Right ventricle myocardium inferior (tissue), 1 donor: ENCODE measurements at places on chromosomes 11 and 22. TPM values are rescaled to one million over a fixed set of nuclear protein-coding genes. Genes with fewer than 3 reads are reported as not detected.

The CBLIF gene
- not detected for total RNA-seq

DNA sequence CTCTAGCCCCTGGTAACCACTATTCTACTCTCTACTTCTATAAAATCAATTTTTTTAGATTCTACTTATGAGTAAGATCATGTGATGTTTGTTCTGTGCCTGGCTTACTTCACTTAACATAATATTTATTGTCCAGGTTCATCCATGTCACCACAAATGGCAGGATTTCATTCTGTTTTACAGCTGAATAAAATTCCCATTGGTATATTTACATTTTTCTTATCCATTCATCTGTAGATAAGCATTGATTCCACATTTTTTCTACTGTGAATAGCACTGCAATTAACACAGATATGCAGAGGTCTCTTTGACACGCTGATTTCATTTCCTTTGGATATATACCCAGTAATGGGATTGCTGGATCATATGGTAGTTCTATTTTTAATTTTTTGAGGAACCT, 15.8 kb downstream of the SLC25A17 start:
- DNase-seq: no peak

GRCh38 chr11:116421529-116422185, 351.1 kb downstream of the BUD13 start:
- no peak for DNase-seq

The IFITM2 gene
- 253 TPM for total RNA-seq

DNA sequence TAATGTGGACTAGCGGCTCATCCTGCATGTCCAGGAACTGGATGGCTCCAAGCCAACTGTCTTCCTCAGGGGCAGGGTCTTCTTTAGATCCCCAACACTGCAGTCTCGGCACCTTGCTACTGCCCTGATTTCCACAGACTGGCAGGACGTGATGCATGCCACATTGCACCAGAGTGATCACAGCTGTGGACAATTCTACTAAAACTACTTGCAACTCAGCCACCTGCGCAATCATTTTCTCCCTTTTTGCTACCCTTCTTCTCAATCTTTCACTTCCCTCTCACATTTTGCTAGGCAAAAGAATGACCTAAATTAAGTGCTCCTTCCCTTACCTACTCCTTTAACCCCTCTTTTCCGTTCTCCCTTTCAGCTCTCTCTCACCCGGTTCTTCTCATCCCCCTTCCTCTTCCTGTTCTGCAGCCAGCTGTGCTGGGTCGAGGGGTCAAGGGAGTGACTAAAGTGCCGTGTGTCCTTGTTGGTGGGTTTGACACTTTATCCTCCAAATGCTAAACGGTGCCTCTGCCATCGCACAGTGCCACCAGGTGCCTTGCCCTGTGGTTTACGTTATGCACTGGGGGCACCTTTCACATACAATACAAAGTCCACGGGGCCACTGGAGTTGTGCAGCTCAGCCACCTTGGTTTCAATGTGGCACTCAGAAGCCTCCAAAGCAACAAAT, 11.5 kb upstream of the PEX26 start:
- DNase-seq: no peak

DNA sequence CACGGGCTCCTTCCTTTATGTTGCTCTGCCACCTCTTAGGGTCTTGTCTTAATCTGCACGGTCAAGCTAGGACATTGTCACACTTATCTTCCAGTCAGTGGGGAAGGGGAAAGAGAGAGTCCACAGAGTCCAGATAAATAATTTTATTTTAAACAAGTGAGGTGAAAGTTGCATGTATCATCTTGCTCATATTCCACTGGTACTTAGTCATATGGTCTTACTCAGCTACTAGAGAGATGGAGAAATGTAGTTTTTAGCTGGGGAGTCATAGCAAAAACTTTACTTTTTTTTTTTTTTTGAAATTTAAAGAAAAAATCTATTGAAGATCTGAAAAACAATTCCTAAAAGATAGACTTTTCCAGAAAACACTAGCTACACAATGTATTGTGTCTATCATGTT, 29.0 kb downstream of the PDE3B start:
- DNase-seq: no peak

GRCh38 chr11:38060920-38061319, 1462.9 kb upstream of the RAG2 start:
- DNase-seq: no peak

DNA sequence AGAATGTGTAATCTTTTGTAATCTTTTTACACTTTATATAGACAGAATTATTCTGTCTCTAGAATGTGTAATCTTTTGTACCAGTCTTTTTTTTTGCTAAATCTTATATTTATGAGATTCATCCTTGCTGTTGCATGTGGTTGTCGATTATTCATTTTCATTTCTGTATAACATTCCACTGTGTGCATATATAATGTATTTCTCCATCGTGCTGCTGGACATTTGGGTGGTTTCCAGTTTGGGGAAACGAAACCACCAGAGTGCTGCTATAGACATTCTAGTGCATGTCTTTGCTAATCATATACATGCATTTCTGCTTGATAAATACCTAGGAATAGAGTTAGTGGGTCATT, 146.5 kb downstream of the GRIK4 start:
- no peak for DNase-seq

DNA sequence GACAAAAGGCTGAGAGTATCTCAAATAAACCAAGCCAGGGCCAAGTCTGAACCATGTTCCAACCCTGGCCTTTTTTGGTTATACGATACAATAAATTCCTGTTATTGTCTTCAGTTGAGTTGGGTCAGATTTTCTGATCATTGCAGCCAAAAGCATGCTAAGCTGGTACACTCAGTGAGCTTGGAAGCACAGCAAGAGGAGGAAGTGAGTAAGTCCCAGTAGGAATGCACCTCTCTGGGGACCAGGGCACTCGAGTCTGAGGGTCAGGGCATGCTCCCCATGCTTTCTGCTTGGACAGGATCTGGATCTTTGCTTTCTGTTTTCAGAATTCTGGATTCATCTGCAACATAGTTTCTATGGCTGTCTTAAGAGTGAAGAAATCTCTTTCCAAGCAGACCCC, 73.1 kb downstream of the TMPRSS5 start:
- DNase-seq: no peak

- DNase-seq: no peak
These were observed 42.2 kb upstream of the CCDC134 start for GRCh38 chr22:41758231-41758630.

DNA sequence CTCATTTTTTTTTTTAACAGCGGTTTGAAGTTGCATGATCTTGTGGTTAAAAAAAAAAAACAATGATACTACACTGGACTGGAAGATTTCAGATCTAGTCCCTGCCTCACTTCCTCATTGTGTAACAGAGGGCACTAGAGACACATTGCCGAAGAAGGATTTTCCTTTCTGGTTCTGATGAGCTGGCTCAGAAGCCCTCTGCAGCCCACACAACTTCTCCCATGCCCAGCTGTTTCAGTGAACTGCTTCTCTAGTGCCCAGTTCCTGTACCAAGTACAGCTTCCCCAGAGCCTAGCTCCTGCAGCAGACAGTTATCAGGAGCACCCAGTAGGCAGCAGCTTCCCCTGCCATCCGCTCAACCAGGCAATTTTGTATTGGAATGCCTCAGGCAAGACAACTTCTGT, 29.5 kb upstream of the ANO5 start:
- no peak for DNase-seq

DNA sequence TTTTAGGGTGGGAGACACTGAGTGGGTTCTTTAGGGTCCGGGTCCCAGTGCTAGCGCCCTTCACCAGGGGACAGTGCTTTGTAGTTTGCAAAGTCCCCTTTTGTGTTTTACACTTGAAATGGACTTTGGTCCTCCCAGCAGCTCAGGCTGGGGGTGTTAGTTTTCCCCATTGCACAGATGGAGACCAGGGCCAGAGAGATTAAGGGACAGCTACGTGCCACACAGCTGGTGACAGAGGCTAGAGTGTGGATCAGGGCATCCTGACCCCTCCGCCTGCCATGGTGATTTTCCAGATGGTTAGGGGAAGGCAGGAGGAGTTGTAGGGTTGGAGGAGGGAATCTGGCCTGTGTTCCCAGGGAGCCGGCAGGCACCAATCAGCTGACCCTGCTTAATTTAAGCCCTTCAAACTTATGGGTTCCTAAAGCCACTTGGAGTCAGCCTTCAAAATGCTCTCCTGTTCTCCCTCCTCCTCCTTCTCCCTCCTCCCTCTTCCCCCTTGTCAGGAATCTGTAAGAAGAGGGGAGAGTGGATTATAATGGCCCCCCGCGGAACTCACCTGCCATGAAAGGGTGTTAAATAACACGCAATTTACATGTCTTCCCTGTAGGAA, 22.5 kb upstream of the MPPED1 start:
- DNase-seq: no peak

The EP300 gene
- 27.8 TPM for total RNA-seq

DNA sequence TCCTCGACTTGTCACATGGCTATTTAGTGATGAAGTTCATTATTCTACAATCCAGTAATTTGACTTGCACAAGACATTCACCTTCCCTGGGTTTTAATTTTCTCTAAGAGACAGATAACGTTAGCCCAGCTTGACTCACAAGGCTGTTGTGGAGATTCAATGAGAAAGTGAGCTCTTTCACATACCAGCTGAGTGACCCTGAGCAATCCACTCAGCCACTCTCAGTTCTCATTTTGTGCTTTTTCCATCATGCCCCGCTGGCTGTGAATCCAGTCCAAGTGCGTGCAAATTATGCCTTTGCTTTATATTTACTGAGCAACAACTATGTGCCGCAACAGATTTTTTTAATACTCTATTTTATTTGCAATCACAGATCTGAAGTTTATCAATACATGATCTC, 176.5 kb downstream of the LARGE1 start:
- no peak for DNase-seq

DNA sequence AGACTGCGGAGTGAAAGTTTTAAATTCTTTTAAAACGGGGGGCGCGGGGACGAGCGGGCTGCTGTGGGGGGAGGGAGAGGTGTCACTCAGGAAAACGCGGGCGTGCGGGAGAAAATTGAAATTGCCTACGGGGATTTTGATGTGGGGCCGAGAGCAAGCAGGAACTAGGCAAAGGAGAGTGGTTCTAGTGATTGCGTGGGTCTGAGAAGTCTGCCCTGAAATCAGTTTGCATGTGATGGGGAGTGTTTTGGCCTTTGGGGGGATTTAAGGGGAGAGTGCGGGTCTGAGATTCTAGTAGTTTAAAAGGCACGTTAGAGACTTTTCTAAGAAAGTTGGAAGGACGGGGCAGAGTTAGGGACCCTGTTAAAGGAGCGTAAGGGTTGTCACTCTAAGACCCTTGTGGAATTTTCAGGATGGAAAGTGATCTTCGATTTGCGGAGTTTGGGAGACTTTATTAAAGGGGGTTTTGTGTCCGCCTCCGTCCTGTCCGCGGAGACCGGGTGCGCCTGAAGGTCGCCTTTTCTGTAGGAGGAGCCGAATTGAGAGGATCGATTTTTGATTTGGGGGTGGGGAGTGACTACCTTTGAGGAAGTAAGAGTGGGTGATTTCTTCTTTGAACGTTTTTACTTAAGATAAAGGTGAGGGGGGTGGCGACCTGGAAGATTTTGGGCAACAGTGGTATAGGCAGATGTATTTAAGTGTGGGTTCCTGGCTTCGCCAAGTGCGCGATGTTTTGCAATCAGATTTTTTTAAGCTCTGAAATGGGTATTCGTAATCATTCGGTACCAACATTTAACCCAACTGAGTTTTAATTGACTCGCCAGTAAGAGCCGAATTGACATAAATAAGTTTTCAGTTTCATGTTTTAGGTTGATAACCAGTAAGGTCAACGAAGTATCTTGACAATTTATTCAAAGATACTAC, 1.1 kb downstream of the EED start:
- peak; percentile 65 for DNase-seq

The INCENP gene
- total RNA-seq: 10.5 TPM

DNA sequence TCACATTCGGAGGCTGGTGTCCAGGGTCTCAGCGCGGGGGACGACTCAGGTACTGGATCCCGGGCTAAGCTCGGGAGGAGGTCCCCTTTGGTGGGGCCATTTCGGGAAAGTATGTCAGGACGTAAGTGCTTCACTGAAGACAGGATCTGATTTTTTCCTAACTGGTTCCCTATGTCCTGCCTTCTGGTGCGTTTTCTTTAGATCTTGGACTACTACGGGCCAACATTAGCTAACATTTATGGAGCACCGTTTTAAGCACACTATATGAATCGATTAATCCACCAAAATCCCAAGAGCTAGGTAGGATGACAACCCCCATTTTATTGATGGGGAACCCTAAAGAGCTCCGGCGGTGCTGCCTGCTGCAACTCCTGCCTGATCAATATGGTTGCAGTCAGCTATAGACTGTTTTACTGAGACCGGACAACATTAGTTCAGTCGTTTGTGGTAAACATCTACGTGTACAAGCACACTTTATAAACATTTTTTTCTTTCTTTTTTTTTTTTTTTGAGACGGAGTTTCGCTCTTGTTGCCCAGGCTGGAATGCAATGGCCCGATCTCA, 17.0 kb upstream of the WDR74 start:
- no peak for DNase-seq

The DGAT2 gene
- total RNA-seq: 25.5 TPM

DNA sequence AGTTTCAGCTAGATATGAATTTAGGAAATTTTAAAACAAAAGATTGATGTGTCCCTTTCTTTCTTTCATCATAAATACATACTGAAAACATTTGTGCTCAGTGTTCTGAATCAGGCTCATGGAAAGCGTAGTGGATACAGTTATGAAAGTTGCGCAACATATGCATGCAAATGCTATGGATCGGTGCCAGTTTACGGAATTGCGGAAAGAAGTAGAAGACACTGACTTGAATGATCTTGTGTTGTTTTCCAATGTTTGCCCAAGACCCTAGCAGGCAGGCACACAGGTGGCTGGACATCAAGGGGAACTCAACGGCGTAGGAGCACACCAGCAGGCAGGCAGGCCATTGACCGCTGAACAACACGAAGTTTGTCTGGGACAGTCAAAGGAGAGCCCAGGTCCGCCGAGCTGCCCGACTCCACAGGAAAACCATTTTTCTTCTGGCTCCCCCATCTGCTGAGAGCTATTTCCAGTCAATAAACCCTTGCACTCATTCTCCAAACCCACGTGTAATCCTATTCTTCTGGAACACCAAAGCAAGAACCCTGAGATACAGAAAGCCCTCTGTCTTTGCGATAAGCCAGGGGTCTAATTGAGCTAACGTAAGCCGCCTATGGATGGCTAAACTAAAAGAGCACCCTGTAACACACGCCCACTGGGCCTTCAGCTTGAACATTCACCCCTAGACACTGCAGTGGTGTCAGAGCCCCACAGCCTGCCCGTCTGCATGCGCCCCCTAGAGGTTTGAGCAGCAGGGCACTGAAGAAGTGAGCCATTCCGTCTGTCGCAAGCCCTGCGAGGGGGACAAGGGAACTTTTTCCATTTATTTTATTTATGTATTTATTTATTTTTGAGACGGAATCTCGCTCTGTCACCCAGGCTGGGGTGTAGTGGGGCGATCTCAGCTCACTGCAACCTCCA, 7.4 kb upstream of the BIRC3 start:
- no peak for DNase-seq

The EXPH5 gene
- 2.2 TPM for total RNA-seq

- no peak for DNase-seq
These were observed 1059.7 kb downstream of the OPCML start for GRCh38 chr11:132472411-132473172.

The B4GALNT4 gene
- 0.54 TPM for total RNA-seq

- no peak for DNase-seq
These were observed 16.5 kb upstream of the ETS1 start for GRCh38 chr11:128603752-128604414.
